Hair follicular keratinocyte (primary cell): ENCODE measurements at places on chromosomes 5 and 9. TPM values are rescaled to one million over a fixed set of nuclear protein-coding genes. Genes with fewer than 3 reads are reported as not detected.

Gene PCDHB4
- total RNA-seq = 0.34 TPM in 1 of 2 replicates, not detected in the other

Gene TEK
- total RNA-seq = 0.23 and 0.27 TPM in 2 replicates

Gene CARTPT
- not detected in 2 replicates for total RNA-seq

Gene ZDHHC11B
- not detected in 2 replicates for total RNA-seq

Gene PDZD2
- 3.0 and 5.1 TPM in 2 replicates for total RNA-seq

Gene ISL1
- total RNA-seq = not detected in 2 replicates
